ENCODE measurements at places on chromosomes 16 and 17. TPM values are rescaled to one million over a fixed set of nuclear protein-coding genes. Genes with fewer than 3 reads are reported as not detected.

Gene SHISA6
- total RNA-seq = not detected

Gene SULT1A1
- total RNA-seq = 59.4 TPM

Gene LCMT1
- total RNA-seq = 41.1 TPM

Gene MPP3
- not detected for total RNA-seq

Gene DLX3
- not detected for total RNA-seq

Gene LGALS9
- total RNA-seq = 4.2 TPM

Gene ANKRD11
- 247 TPM for total RNA-seq

DNA sequence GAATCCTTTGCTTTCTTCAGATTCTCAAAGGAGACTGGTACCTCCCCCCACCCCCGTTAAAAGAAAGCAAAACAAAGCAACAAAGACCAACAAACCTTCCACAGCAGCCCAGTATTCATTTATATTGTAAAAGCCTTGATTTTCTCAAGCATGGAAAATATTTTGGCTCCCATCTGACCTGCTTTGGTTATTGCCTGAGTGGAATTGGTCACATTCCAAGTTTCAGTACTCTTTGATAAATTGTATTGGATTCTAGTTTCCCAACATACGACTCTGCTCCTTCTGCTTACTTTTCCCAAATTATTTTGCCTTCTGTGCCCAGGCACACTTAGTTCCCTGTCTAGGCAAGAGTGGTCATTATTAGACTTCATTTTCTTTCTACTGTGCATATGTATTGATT lies 1.3 kb downstream of the ABCC11 start:
- DNase-seq = no peak

GRCh38 chr17:28320215-28321061 lies 1.4 kb downstream of the TMEM97 start:
- no peak for DNase-seq

DNA sequence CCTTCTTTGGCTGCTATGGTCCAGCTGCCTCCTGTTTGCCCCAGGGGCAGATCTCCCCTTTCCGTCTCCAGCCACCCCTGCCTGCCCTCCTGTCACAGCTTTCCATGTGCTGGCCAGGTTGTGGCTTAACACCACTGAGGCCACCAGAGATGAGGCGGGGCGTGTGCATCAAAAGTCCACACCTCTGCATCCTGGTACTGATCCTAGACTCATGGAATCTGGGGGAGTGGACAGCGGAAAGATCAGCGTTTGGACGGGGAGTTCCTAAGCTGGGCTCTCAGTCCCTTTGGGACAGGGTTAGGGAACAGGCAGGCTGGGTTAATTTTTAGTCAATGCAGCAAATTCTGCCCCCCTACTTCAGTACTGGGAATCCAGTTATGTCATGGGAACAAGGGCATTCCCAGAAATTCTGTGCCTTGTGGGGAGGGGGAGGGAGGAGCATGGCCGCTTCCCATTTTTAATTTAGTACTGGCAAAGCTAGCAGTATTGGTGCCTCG lies 3.9 kb downstream of the IGFBP4 start:
- no peak for DNase-seq

DNA sequence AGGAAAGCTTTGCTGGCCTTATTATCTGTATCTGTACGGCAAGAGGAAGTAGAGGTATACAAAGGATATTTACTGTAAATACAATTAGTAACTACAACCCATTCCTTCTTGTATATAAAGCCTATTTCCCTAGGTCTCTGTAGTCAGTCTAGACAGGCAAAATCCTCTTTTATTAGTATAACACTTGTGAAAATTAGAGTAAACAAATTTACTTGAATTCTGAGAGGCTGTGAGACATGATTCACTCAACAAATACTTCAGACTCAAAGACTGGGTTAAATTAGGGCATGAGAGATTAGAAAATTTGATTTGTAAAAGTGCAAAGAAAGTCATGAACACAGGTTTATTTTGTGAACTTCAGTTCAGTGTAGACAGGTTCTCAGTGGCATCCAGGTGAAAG lies 30.9 kb upstream of the CDH8 start:
- no peak for DNase-seq

GRCh38 chr16:89365044-89365467 lies 125.3 kb downstream of the ANKRD11 start:
- DNase-seq = no peak

- DNase-seq = no peak
These were observed 11.0 kb downstream of the C17orf67 start for GRCh38 chr17:56822725-56823124.

GRCh38 chr17:70499067-70499786 lies 329.9 kb downstream of the KCNJ2 start:
- DNase-seq = no peak

- no peak for DNase-seq
These were observed 12.8 kb downstream of the PECAM1 start for GRCh38 chr17:64377769-64378282.

GRCh38 chr17:9225305-9226101 lies 204.2 kb downstream of the NTN1 start:
- DNase-seq = no peak

- DNase-seq = no peak
These were observed 201.8 kb downstream of the SLC39A11 start for GRCh38 chr17:72890711-72891110.

- no peak for DNase-seq
These were observed 972.9 kb upstream of the SOX9 start for GRCh38 chr17:71147906-71148305.

DNA sequence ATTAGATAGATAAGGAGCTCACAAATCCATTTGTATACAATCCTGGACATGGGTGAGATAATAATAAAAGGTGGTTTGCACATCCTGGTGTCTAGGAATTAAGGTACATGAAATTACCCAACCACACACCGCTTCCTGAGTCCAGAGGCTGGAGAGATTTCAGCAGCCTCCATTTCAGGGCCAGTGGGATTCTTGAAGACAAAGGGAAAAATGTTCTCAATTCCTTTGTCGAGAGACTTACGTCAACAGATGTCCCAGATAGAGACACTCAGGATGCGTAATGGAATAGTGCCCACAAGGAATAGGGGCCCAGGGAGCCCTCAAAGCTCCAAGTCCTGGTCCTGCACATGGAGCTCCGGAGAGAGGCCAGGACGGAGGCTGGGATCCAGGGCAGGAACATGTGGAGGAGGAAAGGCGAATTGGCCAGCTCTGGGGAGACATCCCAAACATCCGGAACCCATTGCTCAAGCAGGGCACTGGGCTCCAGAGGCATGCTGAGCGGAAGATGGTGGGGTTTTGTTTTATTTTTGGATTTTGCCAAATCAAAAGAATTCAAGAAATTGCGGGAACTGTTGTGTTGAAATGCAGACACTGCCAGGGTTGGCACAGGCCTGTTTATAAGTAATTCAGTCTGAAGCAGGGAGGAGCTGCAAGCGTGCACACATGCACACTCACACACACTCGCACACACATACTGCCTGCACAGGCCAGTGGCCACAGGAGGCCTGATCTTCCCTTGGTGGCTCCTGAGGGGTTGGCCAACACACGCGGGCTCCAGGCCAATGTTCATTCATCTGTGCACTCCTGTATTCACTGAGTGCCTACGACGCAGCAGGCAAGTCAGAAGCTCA lies 97.2 kb downstream of the NOG start:
- DNase-seq = no peak

- DNase-seq = no peak
These were observed 76.6 kb downstream of the MAF start for GRCh38 chr16:79523971-79524370.
